Kidney (tissue), 22 donors: ENCODE measurements at places on chromosomes 7 and 10. TPM values are rescaled to one million over a fixed set of nuclear protein-coding genes. Genes with fewer than 3 reads are reported as not detected.

- no peak for DNase-seq
These were observed 53.6 kb upstream of the ADGRA1 start for GRCh38 chr10:133034092-133034491.

- DNase-seq: no peak
These were observed 79.1 kb upstream of the MYL10 start for GRCh38 chr7:101708223-101708622.

- no peak for DNase-seq
These were observed 103.4 kb downstream of the TRRAP start for GRCh38 chr7:98981701-98982100.

Gene OR6V1
- not detected for polyA plus RNA-seq

Gene AKR1D1
- polyA plus RNA-seq: not detected

- no peak for DNase-seq
These were observed 2.1 kb downstream of the ADD3 start for GRCh38 chr10:110009736-110010475.

DNA sequence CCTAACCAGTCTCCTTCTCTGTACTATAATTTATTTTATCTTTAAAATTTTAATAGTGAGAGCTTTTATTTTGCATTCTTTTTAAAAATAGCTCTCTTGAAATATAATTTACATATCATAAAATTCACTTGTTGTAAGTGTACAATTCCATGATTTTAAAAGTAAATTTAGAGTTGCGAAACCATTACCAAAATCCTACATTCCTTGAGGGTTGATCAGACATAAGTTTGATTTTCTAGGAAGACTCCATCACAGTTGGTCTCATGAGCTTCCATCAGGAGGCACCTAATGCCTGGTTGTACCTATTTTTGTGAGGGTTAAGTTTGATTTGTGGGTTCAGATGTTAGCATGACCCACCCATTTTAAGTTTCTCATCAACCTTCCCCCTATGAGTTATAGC, 108.1 kb downstream of the BMPER start:
- no peak for DNase-seq

DNA sequence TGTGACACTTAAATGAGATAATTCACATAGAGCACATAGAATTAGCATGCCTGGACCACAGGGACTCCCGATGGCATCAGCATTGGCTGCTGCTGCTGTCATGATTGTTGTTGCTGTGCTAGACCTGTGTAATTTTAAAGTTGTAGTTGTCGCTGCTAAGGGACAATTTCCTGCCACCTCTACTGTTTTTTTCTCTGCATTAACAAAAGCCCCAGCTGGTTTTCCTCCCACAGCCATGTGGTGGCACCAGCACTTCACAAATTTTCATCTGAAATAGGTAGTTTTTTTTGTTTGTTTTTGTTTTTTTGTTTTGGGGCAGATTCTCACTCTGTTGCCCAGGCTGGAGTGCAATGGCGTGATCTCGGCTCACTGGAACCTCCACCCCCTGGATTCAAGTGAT, 25.4 kb upstream of the PRXL2A start:
- peak; percentile 81 for DNase-seq

Gene SPDYE16
- not detected for polyA plus RNA-seq

DNA sequence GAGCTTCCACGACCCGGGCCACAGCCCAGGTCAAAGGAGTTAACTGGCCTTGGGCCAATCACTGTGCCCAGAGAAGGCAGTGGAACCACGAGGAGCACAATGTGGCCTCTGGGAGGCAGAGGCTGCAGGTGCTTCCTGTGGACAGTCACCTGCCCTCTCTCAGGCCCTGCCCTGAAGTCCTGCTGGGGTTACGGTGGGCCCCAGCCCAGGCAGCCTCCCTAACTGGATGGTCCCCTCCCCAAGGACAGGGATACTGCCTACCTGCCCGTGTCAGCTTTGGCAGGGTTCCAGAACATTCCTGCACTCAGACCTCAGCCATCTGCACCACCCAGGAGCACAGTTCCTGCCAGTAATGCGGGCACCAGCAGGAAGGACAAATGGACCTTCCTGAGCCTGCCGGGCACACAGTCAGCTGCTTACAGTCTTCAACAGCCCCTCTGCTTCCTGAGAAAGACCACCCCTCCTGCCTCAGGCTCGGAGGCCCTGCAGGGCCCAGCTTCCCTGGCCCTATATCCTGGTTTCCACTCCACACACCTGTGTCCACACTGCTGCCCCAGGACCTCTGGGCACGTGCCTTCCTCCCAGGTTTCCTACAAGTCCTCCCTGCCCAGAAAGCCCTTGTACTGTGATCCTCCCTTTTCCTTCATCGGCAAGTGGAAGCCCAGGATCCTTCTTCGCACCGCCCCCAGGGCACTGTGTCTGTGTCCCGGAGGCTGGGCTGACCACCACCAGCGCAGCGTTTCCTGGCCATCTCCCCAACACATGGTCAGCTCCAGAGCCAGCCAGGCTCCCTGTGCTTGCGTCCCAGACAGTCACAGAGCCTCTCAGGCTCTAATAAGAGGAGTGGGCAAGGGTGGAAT, 23.3 kb downstream of the WDR86 start:
- peak; percentile 80 for DNase-seq

- DNase-seq: no peak
These were observed 18.7 kb upstream of the PTF1A start for GRCh38 chr10:23173214-23174073.

GRCh38 chr10:74419491-74419951, 268.5 kb downstream of the ADK start:
- no peak for DNase-seq

DNA sequence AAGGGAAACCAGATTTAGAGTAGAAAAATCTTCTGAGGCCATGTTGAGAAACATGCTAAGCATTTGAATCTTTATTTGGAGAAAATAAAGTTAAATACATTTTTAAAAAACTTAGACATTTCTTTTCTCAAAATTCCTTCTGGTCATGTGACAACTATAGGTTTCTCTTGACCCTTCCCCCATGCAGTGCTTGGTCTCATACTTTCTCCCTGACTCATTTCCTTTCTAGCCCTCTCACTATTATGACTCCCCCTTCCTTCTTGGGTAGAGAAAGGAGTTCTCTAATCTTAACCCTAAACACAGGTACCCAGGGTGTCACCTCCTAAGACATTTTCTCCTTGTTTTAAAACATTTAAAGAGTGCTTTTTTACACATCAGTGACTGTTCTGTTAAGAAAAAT, 179.5 kb upstream of the TMEM106B start:
- peak; percentile 5 for DNase-seq

- no peak for DNase-seq
These were observed 19.7 kb downstream of the SUFU start for GRCh38 chr10:102523250-102524029.

- no peak for DNase-seq
These were observed 14.5 kb downstream of the VWC2 start for GRCh38 chr7:49787980-49788379.

GRCh38 chr7:157670490-157671357, 333.9 kb downstream of the DNAJB6 start:
- peak; percentile 59 for DNase-seq

DNA sequence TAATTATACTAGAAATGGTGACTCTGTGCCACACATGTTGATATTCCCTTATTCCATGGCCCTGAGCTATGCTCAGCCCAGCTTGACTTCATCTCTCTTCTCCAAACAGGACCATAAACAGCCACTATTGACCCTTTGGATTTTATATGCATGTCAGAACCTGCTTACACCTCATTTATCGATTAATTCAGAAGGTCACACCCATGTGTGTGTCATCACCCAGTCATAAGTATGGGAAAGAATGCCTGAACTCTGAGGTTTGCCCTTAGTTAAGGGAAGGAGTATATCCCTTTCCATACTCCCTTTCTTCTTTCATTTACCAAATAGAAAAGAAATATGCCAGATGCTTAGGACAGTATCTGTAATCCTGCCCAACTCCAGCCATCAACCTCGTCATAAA, 602.3 kb downstream of the SORCS3 start:
- no peak for DNase-seq

Gene XPNPEP1
- polyA plus RNA-seq: 34.4 TPM

DNA sequence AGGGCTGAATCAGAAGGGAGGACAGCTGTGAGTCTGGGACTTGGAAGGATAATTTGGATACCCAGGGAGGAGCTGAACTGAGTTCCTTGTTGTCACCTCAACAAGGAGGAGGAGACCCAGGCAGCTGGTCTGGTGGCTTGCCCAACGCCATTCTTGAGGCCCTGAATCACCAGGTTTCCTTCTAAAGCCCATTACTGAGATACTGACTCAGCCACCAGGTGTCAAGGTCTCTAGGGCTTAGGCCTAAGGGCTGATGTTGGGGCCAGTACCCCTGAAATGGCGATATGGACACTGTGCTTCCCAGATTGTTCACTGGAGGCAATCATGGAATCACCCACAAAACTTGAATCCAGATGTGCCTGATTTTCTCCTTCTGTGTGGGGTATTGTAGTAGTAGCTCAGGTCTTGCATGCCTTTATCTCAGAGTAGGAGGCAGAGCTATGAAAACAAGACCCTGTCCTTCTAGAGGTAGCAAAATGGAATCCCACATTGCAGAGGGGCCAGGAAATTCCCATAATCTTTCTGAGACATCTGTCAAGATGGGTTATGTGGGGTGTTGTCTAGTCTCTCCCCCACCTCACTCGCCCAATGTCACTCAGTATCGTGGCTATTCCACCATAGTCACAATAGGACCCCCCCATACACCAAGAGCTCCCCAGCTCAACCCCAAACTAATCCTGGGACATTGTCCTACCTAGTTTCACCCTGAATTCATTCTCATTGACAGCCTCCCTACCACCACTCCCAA, 1.8 kb upstream of the ATG9B start:
- no peak for DNase-seq

Gene IGF2BP3
- not detected for polyA plus RNA-seq

Gene TCERG1L
- not detected for polyA plus RNA-seq

DNA sequence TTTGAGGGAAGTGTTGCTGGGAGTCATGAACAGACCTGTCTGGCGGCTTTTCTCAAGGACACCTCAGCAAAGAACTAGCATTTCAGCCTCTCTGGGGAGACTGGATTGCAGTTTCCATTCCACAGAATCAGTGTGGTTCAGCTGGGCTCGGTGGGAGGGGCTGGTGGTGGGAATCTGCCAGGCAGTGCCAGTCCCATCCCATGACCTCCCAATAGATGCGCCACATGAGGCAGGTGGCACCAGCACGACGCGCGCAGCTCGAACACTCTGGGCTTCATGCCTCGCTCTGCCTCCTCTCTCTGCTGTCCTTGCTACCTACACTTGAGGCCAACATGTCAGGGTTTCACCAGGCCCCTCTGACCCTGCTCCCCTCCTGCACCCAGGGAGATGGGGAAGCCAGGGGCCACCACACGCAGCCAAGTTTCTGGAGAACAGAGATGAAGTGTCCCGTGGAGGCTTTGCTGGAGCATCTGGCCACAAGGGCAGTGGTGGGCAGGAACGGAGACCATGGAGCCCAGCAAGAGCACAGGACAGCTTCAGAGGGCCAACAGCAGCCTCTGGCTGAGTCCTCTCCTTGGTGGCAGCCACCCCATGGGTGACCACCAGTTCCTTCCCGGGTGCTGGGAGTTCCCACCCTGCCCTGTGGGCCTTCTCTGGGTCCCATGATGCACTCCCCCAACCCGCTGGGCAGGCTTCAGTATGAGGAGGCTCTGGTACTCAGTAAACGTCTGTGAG, 2.3 kb downstream of the NACAD start:
- no peak for DNase-seq

DNA sequence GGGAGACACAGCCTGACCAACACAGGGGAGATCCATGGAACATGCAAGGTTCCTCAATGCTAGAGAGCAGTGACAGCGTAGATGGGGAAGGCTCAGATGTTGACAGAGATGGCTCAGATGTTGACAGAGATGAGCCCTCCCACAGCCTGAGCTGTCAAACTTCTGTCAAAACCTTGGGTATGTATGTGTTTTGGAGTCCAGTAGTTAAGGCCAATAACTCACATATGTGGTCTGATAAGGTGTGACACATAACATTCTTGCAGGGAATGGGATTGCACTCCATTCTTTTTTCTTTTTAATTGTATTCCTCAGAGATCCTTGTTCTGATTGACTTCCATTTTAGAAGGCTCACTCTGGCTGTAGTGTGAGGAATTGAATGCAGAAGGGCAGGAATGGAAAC, 136.3 kb downstream of the C1GALT1 start:
- no peak for DNase-seq

Gene OR2A1
- polyA plus RNA-seq: not detected

DNA sequence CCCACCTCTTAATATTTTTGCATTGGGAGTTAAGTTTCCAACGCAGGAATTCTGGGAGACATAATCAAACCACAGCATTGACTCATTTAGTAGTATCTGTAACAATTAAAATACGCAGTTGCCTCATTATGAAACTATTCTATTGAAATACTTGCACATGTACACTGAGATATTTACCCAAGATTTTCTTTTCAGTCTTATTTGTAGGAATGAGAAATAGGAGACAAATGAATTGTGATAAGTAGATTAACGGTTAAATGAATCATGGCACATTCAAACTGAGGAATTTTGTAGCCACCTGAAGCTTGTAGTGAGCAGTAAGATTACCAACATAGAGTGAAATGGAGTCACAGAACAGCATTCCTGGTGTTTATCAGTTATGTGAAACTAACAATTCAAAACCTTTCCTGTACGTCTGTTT, 18.1 kb downstream of the RP9 start:
- DNase-seq: no peak

DNA sequence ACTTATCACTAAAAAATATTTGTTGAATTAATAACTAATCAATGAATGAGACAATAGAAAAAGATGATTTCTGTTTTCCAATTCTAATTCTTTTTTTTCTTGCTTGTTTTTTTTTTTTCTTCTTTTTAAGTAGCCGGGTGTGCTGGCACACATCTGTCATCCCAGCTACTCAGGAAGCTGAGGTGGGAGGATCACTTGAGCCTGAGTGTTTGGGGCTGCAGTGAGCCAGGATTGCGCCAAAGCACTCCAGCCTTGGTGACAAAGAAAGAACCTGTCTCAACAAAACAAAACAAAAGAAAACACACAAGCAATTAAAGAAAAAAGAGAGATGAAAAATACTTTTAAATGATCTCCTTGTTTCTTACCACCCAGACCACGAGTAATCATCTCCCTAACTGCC, 1109.3 kb downstream of the REEP3 start:
- DNase-seq: no peak

DNA sequence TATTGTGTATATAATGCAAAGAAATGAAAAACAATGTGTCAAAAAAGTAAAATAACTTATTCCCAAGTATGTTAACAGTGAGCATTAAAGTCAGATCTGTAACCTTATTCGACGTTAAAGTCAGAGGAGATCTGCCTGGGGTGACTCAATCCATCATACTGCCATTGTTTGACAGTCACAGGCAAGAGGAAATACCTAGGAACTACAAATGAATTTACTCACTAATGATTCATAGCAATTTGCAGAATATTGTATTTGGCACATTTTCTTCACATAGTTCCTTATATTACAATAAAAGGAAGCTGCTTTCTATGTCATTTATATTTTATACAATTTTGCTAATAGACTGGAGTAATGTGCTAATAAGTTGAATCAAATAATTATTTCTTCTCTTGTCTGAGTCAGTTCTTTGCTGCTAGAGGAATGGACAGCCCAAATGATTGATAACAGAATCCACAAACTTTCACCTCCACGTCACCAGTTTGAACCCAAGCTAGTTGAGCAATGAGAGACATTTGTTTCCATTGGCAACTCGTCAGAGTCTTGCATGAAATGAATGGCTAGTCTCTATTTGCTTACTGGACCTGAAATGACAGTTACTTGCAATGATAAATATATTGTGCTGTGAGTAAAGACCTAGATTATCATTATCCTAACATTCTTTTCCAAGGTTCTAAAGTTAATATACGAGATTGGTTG, 48.5 kb upstream of the TMEM106B start:
- DNase-seq: peak; percentile 36

GRCh38 chr10:94349327-94349726, 13.4 kb downstream of the NOC3L start:
- no peak for DNase-seq
